ENCODE measurements at places on chromosomes 1 and 21.

GRCh38 chr1:161115132-161115711, 2.6 kb downstream of the PFDN2 start:
- DNase-seq = no peak

GRCh38 chr1:93453911-93454310, 6.0 kb downstream of the FNBP1L start:
- no peak for DNase-seq

DNA sequence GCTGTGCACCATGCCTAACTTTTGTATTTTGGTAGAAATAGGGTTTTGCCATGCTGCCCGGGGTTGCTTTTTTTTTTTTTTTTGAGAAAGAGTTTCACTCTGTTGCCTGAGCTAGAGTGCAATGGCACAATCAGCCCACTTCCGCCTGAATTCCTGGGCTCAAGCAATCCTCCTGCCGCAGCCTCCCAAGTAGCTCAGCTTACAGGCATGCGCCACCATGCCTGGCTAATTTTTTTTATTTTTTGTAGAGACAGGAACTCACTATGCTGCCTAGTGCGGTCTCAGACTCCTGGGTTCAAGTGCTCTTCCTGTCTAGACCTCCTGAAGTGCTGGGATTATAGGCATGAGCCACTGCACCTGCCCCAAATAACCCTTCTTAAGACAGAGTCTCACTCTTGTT, 153.5 kb downstream of the SLC45A1 start:
- DNase-seq = no peak

- DNase-seq = peak; percentile 78
Measured at GRCh38 chr1:2821966-2822620, 20.6 kb upstream of the TTC34 start.

DNA sequence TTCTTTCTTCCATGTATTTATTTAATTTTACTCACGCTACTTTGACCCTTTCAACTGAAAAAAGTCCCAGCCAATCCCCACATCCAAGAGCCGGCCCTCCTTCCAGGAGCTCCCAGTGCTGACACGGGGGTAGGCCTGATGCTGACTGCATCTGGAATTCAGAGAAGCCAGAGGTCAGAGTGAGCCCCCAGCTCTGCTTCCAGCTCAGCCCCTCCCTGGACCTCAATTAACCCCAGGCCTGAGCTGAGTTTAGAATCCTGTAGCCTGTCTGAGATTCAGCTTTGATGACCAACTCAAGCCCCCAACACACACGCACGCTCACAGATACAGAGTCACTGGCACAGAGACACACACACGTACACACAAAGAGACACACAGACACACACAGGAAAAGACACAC, 247.9 kb downstream of the NPHP4 start:
- DNase-seq = no peak

DNA sequence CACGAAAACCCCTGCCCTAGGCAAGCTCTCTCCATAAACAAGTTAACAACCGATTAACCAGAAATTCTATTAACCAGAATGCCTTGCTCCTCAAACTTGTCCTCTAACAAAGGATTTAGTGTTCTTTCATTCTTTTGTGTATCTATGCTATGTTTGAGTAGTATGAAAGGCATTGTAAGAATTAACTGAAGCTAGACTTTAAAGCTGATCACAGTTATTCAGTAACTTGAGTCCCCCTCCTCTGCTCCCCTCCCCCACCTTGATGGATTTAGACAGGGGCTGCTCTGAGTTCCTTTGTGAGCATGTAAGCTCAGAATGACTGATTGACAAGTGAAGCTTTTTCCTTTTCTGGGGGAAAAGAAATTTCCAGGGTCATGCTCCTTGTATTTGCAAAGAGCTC, 257.6 kb downstream of the TTLL7 start:
- DNase-seq = no peak

Measured in DMS79 treated with DMSO at 0.1 percent for 48 hours (cell line).